ENCODE measurements at places on chromosomes 5 and 9.

GRCh38 chr9:106913276-106913675 lies 50.3 kb downstream of the ZNF462 start:
- DNase-seq: no peak

GRCh38 chr9:36997414-36997813 lies 36.7 kb downstream of the PAX5 start:
- DNase-seq: no peak

- DNase-seq: no peak
Observed at GRCh38 chr5:168364750-168365550, 73.5 kb downstream of the WWC1 start.

DNA sequence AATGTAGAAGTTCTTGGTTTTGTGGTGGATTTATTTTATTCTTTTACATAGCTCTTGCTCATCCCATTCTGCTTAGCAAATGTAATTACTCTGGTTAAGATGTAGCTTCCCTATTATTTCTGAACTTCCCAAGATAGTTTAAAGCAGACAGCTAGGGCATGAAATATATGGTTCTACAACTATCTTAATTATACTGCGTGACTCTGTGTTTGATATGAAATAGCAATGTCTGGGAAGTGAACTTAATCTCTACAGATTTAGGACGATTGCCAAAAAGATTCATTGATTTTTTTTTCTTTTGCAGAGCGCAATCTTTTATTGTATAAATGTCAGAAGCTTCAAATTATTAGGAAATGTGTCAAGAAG lies 529.3 kb upstream of the ZNF608 start:
- DNase-seq: no peak

GRCh38 chr5:83900306-83900705 lies 179.7 kb upstream of the HAPLN1 start:
- no peak for DNase-seq

GRCh38 chr9:98276907-98277469 lies 21.5 kb upstream of the TBC1D2 start:
- DNase-seq: no peak

- no peak for DNase-seq
Observed at GRCh38 chr5:80216753-80217596, 38.9 kb downstream of the SERINC5 start.

All from stimulated activated CD8-positive, alpha-beta memory T cell treated with anti-CD3 and anti-CD28 coated beads, Interleukin-7, amount 100 ng/mL, for 4 hours (primary cell).